NCI-H1694 (cell line): ENCODE measurements at places on chromosomes 5 and 9.
A peak's percentile ranks its signal among the peaks of the same experiment; 100 is the strongest.

GRCh38 chr5:39518516-39518915 is 93.7 kb upstream of the DAB2 start:
- no peak for DNase-seq

- DNase-seq, result no peak
Observed at GRCh38 chr5:91367344-91367743, 15.8 kb downstream of the ARRDC3 start.

DNA sequence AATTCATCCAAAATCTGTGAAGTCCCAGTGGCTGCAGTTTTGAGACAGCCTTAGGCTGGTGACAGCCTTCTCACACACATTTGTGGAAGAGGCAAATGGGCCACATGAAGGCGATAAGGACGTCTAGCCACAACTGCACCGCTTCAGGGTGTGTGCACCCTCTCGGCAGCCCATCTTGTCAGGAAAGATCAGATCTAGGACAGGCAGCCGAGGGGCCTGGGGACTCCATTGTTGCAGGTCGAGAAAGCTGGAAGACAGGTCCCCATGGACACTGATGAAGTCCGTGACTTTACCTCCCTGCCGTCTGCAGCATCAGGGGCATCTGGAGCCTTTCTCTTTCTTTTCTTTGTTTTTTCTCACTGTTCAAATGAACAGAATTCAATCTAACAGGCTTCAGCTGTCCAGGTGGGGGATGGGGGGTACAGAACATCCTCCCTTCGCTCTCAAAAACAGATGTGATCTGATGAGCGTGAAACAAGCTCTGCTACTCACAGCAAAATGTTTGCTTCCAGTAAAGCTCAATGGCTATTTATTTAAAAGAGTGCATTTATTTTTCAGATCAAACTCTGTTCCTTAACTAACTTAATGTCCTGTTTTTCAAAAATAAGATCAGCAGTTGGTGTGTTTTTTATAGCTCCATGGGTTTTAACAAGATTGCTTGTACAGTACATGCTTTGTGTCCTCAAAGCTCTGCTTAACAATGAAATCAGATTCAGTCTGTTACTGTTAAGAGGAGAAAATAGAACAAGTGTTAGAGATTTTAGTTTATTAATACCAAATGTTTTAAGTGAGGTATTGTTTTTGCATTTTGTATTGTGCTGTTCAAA is 111.8 kb upstream of the OTULINL start:
- DNase-seq, result peak; percentile 57

GRCh38 chr5:180333661-180334060 is 19.5 kb downstream of the GFPT2 start:
- no peak for DNase-seq

DNA sequence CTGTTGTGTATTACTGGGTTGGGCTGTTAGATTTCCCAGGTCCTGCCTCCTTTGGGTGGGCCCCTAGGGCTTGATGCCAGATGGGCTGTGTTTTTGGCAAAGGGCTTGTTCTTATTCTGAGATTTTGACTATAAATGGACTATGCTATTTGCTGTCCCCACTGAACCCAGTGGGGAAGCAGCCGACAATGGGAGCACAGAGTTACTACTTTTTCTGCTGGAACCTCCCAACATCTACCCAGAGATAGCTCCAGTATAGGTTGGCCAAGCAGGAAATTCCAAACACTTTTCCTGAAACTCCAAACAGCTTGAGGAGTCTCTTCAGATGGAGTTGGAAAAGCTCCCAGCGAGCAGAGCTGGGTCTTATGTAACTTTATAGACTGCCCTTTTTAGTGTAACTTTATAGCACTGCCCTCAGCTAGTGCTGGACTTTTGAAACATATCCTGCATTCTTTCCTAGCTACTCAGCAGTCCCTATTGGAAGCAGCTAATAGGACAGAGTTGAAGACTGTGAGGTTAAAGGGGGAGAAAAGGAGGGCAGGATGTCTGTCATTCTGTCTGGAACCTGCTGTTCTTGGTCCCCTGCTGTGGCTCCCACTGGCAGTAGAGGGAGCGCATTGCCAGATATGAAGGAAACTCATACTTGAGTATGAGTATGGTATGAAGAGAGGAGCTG is 21.0 kb downstream of the RUSC2 start:
- no peak for DNase-seq

DNA sequence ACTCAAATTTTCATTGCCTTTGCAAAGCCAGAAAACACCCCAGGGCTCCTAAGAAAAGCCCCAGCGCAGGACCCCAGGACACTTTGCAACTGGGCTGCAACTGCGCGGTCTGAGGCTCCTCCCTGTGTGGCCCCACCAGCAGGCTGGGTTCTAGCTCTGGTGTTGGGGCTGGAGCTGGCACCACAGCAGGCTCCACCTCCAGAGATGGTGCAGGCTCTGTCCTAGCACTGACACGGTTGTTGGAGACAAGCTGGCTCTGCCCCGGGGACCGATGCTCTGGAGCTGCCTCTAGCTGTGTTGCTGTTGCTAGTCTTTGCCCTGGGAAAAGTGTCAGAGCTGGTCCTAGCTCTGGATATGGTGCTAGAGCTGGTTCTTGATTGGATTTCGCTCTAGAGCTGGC is 13.6 kb downstream of the LCN10 start:
- no peak for DNase-seq

DNA sequence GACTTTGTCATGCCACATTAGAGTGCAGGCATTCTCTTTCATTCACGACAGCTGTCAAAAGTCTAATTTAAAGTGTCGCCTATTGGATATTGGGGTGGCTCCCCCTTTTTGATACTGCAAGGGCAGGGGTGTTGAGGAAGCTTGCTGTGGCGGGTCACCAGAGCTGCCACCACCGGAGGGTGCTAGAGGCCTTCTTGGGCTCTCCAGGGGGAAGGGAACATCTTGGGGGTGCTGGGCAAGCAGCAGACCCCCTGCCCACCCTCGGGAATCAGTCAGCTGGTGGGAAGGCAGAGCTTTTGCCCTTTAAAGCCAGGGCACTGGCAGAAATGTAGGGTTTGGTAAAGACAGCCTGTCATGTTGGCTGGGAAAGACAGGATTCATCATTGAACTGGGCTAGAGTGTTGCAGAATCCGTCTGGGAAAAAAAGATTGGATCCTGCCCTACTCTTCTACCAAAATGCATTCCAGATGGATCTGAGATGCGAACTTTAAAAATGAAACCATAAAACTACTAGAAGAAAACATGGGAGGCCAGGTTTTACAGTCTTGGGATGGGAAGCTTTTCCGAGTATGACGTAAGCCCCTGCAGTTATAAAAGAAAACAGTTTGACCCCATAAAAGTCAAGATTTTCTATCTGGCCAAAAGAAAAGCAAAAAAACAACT is 22.3 kb downstream of the COL5A1 start:
- no peak for DNase-seq

- DNase-seq, result no peak
Observed at GRCh38 chr9:70883056-70883455, 238.4 kb downstream of the TRPM3 start.

GRCh38 chr5:158133369-158133768 is 274.4 kb upstream of the CLINT1 start:
- DNase-seq, result no peak

DNA sequence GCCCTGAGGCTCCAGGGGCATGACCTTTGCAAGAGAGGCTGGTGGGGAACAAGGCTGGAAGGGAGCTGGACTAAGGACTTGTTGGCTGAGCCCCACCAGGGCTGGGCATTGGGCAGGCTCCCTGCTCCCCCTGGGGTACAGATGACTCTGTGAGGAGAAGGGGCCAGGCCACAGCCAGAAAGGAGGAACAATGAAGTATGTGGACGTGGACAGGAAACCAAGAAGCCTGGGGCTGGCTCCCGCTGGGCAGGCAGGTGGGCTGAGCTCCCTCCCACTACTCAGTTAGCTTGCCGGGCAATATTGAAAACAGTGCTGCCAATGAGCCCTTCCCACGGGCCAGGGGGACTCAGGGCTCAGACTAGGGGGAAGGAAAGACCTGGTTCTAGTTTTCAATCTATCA is 66.1 kb upstream of the SPTLC1 start:
- no peak for DNase-seq

DNA sequence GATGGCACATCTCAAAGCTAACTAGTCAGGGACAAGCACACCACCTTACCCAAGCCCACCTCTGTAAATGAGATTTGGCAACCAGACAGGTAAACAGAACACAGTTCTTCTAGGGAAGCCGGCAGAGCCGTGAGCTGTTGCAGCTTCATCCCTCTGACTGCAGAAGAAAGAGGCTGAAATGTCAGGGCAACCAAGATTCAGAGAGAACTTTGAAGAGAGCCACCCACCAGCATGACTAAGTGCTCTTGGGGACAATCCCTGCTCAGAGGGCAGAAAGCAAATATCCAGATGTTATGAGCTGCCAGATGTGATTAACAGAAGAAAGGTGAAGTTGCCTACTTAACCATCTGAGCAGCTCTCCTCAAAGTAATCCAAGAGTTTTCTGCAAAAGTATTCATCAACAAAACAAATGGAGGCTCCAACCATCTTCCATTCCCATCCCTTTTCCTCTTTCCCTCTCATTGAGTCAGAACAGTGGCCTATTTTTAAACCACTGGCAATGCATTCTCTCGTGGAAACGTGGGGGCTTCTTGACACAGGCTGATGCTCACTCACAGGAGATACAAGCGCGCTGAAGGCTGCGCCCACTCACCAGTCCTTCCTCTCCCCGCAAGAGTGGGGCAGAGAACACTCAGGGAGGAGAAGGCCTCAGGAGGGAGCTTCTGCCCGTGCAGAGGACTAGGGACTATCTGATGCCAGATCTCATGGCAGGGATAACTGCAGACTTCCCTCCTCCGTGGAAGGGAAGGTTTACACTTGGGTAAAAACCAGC is 57.1 kb downstream of the SLIT3 start:
- DNase-seq, result no peak

DNA sequence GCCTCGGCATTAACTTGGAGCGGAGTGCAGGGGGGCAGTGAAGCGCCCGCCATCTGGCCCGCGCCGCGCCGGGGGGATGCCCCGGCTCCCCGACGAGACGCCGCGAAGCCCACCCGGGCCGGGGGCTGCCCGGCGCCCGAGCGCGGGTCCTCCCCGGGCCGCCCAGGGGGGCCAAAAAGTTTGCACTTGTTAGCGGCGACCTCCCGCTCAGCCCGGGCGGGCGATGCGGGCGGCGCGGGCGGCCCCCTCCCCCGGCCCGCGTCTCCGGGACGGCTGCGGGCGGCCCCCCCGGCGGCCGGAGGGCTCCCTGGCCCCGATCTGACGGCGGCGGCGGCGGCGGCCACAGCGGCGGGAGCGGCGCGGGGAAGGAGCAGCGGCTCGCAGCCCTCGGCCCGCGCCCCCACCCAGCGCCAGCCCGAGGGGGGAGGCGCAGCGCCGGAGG is at the start of gene NTNG2:
Gene NTNG2, plus strand, starts transcription at position 316 of the 442 bp plus-strand sequence. CDS start 4,774 bp downstream, outside the sequence.
- DNase-seq, result no peak

DNA sequence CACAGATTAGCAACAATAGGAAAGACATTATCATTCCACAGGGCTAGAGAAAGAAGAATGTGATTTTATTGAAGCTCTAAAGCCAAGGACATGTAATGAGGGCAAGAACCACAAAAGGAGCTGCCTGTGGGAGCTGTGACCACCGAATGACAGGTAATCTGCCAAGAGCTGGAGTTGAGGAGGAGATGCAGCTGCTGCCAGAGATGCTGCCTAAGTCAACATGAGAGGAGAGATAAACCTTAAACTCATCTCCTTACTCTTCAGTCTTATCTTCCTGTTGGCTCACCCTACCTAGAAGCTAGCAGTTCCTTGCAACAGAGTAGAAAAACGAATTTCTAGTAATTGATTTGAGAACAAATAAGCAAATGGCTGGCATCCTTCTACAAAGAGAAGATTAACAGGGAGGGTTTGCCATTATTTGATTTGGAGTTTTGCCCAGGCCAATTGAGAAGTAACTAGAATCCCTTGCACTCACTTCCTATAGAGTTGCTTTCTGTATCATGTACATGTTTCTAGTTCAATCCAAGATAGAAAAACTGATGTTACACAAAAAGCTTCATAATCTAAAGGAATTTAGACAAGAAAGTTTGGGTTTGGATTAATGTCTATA is 539.2 kb downstream of the TLE1 start:
- no peak for DNase-seq

DNA sequence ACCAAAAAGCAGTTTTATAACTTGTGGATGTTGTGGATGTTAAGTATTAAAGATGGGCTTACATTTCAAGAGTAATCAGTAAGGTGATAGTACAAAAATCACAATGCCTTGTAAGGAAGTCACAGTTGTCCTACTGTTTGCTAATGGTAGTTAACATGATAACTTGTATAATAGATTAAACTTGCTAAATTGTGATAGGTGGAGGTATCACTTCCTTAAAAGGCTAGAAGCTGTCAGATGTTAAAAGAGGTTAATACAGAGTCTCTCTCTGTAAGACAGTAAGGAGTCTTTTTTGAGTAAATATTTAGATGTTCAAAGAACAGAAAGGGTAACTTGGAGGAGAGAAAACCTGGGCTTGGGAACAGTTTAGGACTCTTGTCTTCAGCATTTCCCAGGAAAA is 14.2 kb upstream of the MACIR start:
- no peak for DNase-seq

GRCh38 chr5:102762562-102763227 is 7.6 kb downstream of the PAM start:
- DNase-seq, result no peak

DNA sequence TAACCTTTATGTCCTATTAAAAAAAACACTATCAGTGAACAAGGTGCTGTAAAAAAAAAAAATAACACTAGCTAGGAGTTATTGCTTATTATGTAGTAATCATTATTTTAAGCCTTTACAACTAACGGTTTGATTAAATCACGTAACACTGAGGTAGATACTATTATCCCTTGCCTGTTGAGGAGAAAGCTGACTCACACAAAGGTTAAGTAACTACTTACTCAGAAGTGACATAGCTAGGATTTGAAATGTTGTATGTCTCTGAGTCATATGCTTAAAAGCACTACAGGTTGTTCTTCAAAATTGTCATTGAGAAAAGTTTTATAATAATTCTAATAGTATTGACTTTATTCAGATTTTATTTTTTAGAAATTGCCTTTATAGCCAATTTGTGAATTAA is 8.8 kb downstream of the TENT2 start:
- no peak for DNase-seq

DNA sequence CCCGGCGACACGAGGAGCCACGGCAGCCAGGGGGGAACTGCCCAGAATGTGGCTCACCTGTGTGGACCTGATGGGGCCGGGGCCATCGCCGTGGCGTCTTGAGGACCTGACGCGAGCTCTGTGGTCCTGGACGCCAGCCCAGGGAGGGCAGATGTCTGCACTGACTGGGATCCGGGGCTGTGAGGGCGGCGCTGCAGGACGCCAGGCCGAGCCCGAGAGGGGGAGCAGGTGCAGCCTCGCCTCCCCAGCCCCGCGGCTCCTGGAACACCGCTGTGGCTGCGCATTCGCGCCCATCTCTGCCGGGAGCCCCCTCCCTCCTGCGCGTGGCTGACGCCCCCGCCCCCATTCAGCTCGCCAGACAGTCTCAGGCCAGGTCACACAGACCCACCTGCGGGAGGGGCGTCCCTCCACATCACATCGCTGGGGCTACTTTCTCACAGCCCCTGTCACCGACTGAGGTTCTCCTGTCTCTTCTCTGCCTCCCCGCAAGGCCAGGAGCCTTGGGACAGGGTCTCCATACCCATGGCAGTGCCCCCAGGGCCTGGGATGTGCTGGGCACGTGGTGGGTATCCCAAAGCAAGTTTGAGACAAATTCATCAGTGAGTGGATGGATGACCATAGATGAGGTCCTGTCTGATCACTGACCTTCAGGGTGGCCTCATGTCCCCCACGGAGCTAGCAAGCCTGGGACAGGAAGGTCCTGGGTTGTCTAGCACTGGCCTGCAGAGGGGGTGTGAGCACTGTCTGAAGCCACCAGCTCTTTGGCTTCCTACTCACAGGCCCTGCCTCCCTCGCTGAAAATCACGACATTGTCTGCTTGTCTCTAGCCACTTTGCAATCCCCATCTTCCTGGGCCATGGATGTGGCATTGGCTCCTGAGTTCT is 47.3 kb downstream of the RASGEF1C start:
- DNase-seq, result peak; percentile 17

- DNase-seq, result no peak
Observed at GRCh38 chr5:163913548-163913947, 408.1 kb downstream of the MAT2B start.
